ENCODE measurements at places on chromosomes 4 and X.

DNA sequence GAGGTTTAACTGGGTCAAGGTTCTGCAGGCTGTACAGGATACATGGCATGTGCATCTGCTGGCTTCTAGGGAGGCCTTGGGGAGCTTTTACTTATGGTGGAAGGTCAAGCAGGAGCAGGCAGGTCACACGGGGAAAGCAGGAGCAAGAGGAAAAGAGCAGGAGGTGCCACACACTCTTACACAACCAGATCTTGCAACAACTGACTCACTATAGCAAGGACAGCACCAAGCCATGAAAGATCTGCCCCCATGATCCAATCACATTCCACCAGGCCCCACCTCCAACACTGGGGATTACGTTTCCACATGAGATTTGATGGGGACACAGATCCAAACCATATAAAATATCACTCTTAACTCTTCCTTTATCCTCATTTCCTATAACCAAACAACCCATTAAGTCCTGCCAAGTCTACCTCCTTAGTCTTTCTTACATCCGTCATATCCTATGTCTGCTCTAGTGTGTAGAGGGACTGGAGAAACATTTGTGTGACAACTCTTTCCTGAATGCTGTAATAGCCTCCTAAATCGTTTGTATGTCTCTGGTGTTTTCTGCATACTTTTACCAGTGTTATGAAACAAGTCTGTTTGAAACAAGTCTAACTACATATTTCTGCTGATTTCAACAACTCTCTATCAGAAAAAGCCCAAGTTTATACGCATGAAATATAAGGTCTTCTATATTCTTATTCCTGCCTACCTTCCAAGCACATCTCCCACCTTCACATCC is 8.3 kb upstream of the RAP2C start:
- no peak for DNase-seq

GRCh38 chrX:77622672-77623071 is 163.3 kb downstream of the ATRX start:
- DNase-seq: no peak

DNA sequence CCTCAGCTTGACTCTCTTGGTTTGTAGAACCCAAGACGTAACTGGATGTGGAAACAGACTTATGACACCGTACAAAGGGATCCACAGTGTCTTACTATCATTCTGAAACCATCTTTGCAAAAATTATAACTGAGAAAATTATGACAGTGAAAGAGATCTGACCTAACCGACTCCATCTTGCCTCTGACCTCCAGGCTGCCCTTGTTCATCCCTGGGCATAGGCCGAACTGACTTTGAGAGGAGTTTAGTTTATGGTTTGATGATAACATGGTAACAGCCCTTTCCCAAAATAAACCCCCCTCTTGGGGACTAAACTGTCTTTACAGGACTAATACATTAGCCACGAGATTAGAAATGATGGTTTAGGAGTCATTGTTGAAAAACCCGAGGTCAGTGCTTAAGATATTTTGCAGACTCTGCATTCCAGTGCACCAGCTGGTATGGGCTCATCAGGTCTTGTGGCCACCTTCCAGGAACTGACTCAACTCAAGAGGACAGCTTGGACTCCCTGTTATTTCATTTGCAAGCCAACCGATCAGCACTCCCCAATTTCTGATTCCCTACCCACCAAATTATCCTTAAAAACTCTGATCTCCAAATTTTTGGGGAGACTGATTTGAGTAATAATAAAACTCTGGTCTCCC is 49.6 kb downstream of the CASP3 start:
- DNase-seq: no peak

DNA sequence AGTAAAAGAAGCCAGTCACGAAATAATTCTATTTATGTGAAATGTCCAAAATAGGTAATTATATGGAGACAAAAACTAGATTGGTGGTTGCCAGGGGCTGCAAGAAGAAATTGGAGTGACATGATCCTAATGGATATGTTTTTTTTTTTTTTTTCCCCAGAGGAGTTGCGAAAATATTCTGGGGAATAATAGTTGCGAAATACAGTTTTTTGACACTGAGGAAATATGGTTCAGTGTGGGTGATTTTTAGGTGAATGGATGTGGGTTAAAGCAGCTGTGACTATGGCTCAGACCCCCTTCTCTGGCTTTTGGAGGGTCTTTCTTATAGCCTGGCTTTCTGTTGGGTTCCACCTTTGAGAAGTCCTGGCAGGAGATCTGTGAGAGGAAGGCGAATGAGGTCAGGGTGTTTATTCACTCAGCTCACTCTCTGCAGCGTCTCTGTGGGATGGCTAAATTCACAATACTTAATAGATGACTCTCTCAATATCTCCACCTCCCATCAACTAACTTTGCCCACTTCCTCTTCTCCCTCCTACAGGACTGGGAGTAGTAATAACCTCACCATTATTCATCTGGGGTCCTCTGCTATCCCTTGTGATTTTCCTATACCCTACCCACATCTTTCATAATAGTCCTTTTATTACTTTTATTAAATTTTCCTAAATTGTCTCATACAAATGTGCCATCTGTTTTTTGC is 15.3 kb upstream of the RAB9B start:
- no peak for DNase-seq

GRCh38 chr4:89411539-89412309 is 104.1 kb upstream of the GPRIN3 start:
- no peak for DNase-seq

DNA sequence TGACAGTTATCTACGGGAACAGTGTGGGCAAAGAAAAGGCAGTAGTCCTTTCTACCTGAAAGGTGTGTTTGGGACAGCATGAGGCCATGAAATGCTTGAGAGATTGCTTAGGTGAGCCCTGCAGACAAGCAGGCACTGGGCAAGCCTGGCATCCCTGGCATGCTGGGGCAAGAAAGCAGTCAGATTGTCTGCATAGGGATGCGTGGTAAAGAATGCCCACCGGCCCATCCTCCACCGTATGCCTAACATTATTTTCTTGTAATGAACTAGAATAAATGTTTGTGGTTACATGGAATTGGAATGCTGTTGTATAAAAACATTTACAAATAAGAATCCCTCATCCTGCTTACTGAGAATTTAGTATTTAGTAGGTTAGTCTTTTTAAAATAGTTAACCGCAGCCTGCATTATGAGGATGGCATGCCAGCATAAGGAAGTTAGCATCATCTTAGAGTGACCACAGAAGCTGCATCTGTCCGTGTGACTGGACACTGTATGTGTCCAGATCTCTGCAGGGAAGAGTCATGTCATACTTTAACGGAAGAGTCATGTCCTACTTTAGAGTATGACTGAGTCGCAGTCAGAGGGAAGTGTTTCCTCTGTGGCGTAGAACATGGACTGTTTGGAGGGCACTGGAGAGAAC is 18.9 kb downstream of the ZBTB49 start:
- no peak for DNase-seq

DNA sequence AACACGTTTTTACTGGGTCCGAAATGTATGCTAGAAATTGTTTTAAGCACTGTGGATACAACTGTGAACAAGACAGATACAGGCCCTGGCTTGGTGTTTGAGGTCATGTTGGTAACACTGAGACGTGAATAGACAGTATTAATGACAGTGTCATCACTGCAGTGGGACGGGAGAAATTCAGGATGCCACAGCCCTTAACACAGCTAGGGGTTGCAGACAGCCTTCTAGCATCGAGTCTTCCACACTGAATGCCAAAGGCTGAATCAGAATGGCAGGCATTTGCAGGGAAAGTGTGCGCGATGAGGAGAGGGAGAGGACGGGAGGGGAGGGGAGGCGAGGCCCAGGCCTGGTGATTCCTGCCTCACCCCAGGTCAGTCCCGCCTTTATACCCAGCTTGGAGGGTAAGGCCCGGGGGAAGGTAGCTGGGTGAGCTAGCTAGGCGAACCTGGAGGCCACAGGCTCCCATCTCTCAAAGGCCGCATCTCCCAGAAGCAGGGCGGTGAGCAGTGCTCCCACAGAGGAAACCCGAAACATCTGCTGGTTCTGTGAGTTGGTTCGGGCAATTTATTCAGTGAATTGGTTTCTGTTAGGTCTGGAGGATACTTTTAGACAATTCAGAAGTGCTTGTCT is 44.1 kb upstream of the CLDN24 start:
- no peak for DNase-seq

GRCh38 chr4:32061916-32062315 is 1341.7 kb downstream of the PCDH7 start:
- DNase-seq: no peak

- no peak for DNase-seq
Measured at GRCh38 chr4:186201535-186202230, 10.3 kb downstream of the CYP4V2 start.

GRCh38 chrX:122440832-122441231 is 743.2 kb upstream of the GRIA3 start:
- no peak for DNase-seq

DNA sequence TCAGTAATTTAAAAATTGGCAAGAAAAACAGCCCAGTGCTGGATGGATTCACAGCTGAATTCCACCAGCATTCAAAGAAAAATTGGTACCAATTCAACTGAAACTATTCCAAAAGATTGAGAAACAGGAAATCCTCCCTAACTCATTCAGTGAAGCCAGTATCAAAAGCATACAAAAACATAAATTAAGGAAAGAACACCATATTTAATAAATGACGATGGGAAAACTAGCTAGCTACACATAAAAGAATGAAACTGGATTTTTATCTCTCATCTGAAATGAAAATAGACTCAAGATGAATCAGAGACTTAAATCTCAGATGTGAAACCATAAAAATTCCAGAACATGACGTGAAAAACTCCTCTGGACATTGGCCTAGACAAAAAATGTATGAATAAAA is 516.8 kb upstream of the SPANXN1 start:
- no peak for DNase-seq

- DNase-seq: peak; percentile 57
Measured at GRCh38 chr4:123250843-123251242, 145.8 kb upstream of the SPRY1 start.

- peak; percentile 89 for DNase-seq
Measured at GRCh38 chr4:101345596-101346350, 1.6 kb downstream of the PPP3CA start.

DNA sequence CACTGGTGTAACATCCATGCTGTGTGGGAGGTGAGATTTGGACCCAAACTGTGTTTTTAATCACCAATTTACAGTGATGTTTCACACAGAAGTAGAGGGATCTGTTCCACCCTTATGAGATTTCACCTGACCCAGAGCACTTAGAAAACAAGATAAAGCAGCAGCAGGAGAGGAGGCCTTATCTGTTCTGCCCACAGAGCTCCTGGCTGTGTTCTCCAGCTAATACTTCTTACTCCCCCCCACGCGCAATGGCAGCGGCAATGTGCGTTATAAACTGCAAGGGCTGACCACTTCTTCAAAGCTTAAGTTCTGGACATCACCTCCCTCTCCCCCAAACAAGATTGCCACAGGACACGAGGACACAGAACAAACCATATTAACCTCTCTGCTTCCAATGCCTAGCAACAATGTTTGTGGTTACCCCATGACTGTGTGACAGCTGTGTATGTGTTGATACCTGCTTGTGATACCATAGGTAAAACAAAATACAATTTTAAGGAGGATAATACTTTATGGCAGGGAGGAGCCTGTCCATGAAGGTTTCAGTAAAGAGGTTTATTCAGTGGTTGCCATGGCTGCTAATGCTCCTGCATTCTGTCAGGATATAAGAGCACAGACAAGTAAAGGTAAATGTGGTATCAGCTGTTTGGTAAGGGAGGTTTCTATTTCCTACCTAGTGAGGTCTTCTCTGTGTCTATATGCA is 210.0 kb downstream of the SOWAHB start:
- DNase-seq: no peak

All from left hindlimb (tissue), 1 donor.